ENCODE measurements at places on chromosomes 5 and 9.
A peak's percentile ranks its signal among the peaks of the same experiment; 100 is the strongest.

DNA sequence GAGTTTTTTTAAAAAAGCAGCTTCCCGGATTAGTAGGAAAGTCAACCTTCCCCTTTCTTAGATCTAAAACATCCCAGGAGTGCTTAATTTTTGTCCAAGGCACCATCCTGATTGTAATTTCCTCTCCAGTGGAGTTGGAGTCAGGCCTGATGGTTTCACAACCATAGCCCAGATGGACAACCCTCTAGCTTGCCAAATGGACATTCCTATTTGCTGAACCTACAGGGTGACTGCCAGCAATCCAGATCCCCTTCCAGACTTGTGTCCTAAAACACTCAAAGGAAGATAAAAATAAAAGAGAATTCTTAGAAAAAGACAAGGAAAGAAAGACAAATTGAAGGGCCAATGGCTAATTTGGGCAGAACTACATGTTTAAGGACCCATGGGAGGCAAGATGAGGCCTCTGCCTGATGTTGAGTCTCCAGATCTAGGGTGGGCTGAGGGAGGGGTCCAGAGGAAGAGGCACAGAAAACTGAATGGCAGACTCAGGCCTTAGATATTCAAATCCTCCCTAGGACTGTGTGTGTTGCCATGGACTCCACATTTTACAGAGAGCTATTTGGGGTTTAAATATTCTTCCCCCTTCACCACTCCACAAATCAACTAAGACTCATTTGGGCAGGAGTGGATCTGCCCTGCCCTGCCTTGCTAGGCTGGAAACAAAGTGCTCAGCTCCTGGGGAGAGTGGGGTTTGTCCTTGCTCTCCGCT is 38.5 kb upstream of the SLC44A1 start:
- no peak for DNase-seq

GRCh38 chr9:131714161-131714646 is 25.7 kb downstream of the RAPGEF1 start:
- DNase-seq, result no peak

DNA sequence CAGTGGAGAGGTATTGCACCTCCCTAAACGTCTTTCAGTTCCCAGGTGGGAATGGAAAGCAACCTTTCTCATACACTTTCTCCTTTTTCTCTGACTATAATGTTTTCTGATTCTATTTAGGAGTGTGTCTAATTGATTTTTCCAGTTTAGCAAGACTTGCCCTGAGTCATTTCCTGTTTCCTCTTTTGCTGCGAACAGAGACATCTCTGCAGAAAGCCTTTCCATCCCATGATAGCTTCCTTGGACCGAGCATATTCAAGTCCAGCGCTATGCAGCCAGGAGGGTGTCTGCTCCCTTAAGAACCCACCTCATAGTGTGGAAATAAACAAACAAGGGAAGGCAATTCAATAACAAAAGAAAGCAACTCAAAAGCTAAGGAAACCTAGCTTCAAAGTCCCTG is 60.0 kb upstream of the CDH6 start:
- DNase-seq, result no peak

- DNase-seq, result no peak
Measured at GRCh38 chr9:3698531-3698930, 172.7 kb upstream of the RFX3 start.

GRCh38 chr5:167766957-167767356 is 524.5 kb upstream of the WWC1 start:
- DNase-seq, result no peak

- no peak for DNase-seq
Measured at GRCh38 chr5:160668356-160668755, 183.7 kb downstream of the ATP10B start.

DNA sequence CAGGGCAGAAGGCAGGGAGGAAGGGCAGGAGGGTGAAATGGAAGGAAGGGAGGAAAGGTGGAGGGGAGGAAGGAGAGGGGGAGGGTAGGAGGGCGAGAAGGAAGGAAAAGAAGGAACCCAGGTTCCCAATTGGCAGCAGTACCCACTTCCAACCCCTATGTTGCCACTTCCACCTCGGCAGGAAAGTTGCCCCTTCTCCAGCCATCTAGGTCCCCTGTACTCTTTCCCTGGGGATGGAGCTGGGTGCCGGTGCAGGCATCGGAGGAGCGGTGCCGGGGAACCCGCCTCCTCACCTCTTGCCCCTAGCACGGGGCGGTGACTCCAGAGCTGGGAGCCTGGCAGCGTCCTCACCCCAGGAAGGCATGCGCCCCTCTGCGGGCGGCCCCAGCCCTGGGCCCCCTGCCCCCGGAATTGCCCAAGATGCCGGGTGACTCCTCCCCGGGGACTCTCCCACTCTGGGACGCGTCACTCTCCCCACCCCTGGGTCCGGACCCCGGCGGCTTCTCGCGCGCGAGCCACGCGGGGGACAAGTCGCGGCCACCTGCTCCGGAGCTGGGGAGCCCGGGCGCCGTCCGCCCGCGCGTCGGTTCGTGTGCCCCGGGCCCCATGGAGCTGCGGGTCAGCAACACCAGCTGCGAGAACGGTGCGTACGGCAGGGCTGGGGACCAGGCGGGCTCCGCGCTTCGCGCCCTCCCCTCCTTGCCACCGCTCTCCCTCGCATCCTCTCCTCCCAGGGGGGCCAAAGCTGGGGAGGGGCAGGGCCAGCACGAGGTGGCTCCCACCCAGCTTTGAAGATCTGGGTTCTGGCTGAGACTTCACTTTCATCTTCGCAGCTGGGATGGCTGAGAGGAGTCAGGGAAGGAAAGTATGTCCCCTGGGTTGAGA is at the start of gene NIPAL4:
Gene NIPAL4, plus strand, starts transcription at position 499 of the 885 bp plus-strand sequence. Its CDS starts 108 bp downstream, at position 607.
- peak; percentile 38 for DNase-seq

- DNase-seq, result no peak
Measured at GRCh38 chr9:69674716-69675438, 2.7 kb upstream of the APBA1 start.

DNA sequence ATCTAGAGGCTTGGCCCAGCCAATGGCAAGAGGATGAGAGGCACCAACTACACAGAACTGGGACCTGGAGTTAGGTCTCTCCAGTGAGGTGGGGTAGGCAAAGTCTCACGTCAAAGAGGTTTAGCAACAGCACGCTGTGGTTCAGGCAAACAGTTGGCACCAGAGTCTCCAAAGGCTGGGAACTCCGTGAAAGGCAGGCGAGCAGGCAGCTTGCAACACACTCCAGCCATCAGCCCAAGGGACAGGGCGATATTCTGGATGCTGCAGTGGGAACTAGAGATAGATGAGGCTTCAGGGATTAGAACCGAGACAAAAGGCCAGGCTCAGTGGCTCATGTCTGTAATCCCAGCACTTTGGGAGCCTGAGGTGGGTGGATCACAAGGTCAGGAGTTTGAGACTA is 129.1 kb downstream of the PDZD2 start:
- no peak for DNase-seq

GRCh38 chr5:65623482-65623881 is 651 bp downstream of the TRIM23 start:
- no peak for DNase-seq

- DNase-seq, result no peak
Measured at GRCh38 chr9:589723-590122, 251.8 kb upstream of the DMRT1 start.

DNA sequence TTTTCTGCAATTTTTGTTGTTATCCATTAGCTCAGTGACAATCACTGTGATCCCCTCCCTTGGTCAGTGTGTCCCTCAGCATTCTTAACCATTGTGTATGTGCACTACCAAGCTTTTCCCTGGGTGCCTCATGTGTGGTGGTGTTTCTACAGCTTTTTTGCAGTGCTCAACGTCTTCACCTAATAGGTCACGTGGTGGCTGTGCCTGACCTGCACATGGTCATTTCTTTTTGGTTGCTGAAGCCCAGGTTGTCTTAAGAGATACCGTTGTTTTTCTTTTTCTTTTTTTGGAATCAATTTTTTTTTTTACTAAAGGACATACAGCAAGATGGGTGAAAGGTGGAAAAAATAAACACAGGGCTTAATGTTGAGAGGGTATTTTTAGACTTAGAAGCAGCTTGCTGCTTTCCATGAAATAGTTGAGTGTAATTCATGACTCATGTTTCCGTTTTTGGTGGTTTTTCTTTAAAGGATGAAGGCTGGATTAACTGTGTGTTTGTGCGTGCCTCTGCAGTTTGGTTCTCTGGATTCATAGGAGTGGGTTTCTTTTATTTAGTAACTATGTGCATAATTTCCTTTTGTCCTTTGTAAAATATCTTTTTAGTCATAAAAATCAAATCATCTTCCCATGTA is 22.2 kb downstream of the SH3GL2 start:
- no peak for DNase-seq

DNA sequence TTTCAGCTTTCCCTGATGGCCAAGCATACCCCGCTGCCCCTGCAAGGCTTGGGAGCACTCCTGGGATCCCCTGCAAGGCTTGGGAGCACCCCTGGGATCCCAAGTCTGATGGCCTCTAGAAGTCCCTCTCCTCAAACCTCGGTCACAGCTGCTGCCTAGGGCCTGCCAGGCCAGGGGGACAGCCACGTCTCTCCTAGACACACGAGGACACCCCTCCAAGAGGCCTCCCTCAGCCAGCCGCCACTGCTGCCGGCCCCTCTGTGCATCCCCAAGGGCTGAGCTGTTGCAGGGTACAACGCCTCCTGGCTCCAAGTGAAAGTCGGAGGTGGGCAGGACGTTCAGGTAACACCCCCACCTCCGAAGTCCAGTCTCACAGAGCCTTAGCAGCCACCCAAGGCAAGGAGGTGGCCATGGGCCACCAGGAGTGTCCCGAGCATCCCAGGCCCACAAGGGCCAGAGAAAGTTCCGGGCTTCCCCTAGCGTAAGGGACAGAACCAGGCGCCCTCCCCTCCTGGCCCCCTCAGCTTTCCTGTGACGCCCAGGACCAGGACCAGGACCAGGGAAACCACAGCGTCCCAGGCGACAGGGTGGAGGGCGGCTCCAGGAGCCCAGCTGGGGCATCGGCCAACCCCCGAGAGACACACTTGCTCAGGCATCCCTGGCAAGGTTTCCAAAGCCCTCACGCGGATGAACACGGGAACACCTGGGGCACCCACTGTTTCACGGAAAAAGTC is 17.3 kb upstream of the SLC12A7 start:
- no peak for DNase-seq

DNA sequence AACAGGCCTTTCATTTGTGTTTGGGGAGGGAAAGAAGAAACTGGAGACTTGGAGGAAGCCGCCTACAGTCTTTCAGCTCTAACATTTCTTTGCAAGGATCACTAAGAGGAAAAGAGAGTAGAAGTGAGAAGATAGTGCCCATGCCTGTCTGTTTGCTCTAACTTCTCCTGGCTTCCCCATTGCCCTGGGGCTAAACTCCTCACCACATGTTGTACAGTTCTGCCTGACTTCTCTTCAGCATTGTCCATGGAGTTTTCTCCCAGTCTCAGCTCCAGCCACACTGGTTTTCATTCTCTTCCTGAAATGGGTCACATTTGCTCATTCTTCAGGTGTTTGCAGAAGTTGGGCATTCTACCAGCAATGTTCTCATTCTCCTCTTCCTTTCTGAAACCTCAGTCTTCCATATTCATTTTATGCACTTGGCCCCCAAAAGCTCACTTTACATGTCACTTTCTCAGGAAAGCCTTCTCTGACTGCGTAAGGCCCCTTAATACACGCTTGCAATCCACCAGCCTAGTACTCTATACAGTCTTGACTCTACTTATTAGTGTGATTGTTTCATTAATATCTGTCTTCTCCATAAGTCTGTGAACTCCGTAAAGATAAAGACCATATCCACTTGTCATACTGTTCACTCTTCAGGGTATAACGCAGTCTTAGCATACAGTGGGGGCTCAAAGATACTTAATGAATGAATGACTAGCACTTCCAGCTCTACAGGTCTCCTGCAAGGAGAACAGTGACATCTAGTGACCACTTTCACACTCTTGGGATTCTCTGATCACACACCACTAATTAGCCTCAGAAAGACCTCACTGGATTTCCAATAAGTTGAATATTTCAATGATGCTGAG is 40.2 kb upstream of the TRIM32 start:
- DNase-seq, result no peak

DNA sequence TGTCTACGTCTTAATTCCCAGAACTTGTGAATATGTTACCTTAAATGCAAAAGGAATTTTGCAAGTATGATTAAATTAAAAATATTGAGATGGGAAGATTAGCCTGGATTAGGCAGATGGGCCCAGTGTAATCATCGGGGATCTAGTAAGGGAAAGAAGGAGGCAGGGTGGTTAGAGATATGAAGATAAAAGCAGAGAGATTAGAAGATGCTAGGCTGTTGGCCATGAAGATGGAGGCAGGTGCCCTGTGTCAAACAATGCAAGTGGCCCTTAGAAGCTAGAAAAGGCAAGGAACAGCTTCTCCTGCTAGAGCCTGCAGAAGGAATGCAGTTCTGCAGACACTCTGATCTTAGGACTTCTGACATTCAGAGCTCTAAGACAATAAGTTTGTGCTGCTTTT is 28.8 kb upstream of the ISOC1 start:
- DNase-seq, result no peak
